ENCODE measurements at places on chromosomes 7 and 10. TPM values are rescaled to one million over a fixed set of nuclear protein-coding genes. Genes with fewer than 3 reads are reported as not detected.

VPS26A gene
- 35.3 TPM for total RNA-seq

BEND7 gene
- 8.1 TPM for total RNA-seq

LRRC18 gene
- not detected for total RNA-seq

NPFFR1 gene
- total RNA-seq: 0.42 TPM

OAT gene
- total RNA-seq: 98.1 TPM

HYAL4 gene
- 2.9 TPM for total RNA-seq

KIAA1549 gene
- total RNA-seq: 2.8 TPM

OGDHL gene
- total RNA-seq: 0.10 TPM

RBM20 gene
- total RNA-seq: 3.5 TPM

GTF2IRD1 gene
- total RNA-seq: 28.5 TPM
